ENCODE measurements at places on chromosomes 16 and 17.

- H3K27ac ChIP-seq, result no peak overlapping the region
- peaks cover 10% of the 10 kb centered on the region for H3K4me1 ChIP-seq
- H3K36me3 ChIP-seq, result peaks cover 2% of the 10 kb centered on the region
- DNase-seq, result no peak
- H3K27me3 ChIP-seq, result no peaks in the 10 kb centered on the region
Observed at GRCh38 chr17:75152523-75152921, 1.8 kb downstream of the JPT1 start.

DNA sequence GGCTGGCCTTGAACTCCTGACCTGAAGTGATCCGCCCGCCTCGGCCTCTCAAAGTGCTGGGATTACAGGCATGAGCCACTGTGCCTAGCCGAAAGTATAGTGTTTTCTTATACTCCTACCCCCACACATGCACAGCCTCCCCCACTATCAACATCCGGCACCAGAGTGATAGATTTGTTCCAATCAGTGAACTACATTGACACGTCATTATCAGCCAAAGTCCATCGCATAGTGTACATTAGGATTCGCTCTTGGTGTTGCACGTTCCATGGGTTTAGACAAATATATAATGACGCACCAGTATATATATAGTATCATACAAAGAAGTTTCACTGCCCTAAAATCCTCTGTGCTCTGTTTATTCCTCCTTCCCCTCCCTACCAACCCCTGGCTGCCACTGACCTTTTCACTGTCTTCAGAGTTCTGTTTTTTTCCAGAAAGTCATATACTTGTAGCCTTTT is 11.9 kb upstream of the TM4SF5 start:
- H3K27ac ChIP-seq, result no peak overlapping the region
- H3K4me3 ChIP-seq, result no peak overlapping the region
- DNase-seq, result peak; percentile 47
- no peaks in the 10 kb centered on the region for H3K36me3 ChIP-seq
- H3K27me3 ChIP-seq, result no peaks in the 10 kb centered on the region
- no peaks in the 10 kb centered on the region for H3K4me1 ChIP-seq

DNA sequence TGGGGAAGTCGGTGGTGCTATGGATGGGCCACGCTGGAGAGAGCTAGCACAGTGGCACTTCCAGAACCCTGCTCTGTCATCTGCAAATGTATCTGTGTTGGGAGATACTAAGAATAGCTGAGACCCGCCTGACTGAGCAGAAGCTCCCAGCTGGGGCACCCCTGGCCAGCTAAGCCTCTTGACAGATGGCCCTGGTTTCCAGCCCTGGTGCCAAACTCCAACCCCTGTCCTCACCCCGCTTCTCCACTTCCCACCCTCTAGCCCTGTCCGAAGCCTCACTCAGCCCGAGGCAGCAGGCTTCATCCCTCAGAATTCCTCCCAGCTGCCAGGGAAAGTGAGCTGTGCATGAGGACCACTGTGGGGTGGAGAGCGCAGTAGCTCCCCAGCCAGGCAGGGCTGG is 124.4 kb downstream of the CCDC144A start:
- no peak overlapping the region for H3K27ac ChIP-seq
- H3K27me3 ChIP-seq, result no peaks in the 10 kb centered on the region
- no peak overlapping the region for H3K4me3 ChIP-seq
- H3K36me3 ChIP-seq, result no peaks in the 10 kb centered on the region

- no peaks in the 10 kb centered on the region for H3K4me1 ChIP-seq
- H3K4me3 ChIP-seq, result no peak overlapping the region
- no peak for DNase-seq
- no peaks in the 10 kb centered on the region for H3K27me3 ChIP-seq
- no peaks in the 10 kb centered on the region for H3K36me3 ChIP-seq
Observed at GRCh38 chr17:50183421-50183994, 17.7 kb downstream of the SGCA start.

DNA sequence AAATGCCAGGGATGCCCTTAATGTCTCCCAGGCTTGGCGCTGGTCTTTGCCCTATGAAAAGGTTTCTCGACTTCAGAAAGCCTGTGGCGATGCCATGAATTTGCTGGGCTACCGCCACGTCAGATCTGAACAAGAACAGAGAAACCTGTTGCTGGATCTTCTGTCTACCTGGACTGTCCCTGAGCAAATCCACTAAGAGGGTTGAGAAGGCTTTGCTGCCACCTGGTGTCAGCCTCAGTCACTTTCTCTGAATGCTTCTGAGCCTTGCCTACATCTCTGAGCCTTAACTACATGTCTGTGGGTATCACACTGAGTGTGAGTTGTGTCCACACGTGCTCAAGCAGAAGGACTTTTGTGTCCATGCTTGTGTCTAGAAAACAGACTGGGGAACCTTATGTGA is 11.4 kb downstream of the CHST4 start:
- no peaks in the 10 kb centered on the region for H3K36me3 ChIP-seq
- no peak overlapping the region for H3K4me3 ChIP-seq
- peak; percentile 51 for DNase-seq
- H3K27me3 ChIP-seq, result no peaks in the 10 kb centered on the region
- H3K4me1 ChIP-seq, result no peaks in the 10 kb centered on the region
